ENCODE measurements at places on chromosomes 4 and X. TPM values are rescaled to one million over a fixed set of nuclear protein-coding genes. Genes with fewer than 3 reads are reported as not detected.

DNA sequence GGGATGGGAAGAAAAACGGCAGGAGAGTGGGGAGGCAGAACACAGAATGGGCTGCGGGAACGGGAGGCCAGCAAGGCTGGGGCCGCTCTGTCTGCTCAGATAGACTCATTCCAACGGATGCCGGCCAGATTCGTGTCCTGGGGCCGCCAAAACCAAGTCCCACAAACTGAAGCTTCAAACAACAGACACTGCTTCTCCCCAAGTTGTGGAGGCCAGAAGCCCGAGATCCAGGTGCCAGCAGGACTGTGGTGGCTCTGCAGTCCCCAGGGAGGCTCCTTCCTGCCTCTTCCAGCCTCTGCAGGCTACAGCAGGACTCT lies 100.6 kb downstream of the ADRA2C start:
- H3K36me3 ChIP-seq, result no peaks in the 10 kb centered on the region
- peaks cover 9% of the 10 kb centered on the region for H3K27me3 ChIP-seq
- no peak overlapping the region for H3K4me3 ChIP-seq
- DNase-seq, result no peak

GRCh38 chr4:53529025-53529424 lies 62.3 kb downstream of the LNX1 start:
- H3K36me3 ChIP-seq, result no peaks in the 10 kb centered on the region
- H3K27me3 ChIP-seq, result no peaks in the 10 kb centered on the region
- no peak for DNase-seq
- H3K27ac ChIP-seq, result no peak overlapping the region
- no peaks in the 10 kb centered on the region for H3K4me1 ChIP-seq
- H3K4me3 ChIP-seq, result no peak overlapping the region

Gene GPM6B
- total RNA-seq, result 2.7 TPM

- no peak overlapping the region for H3K4me3 ChIP-seq
- H3K36me3 ChIP-seq, result no peaks in the 10 kb centered on the region
- H3K4me1 ChIP-seq, result no peaks in the 10 kb centered on the region
- no peak overlapping the region for H3K27ac ChIP-seq
- no peaks in the 10 kb centered on the region for H3K27me3 ChIP-seq
- no peak for DNase-seq
These were observed 116.1 kb upstream of the ZNF827 start for GRCh38 chr4:146054676-146055075.

DNA sequence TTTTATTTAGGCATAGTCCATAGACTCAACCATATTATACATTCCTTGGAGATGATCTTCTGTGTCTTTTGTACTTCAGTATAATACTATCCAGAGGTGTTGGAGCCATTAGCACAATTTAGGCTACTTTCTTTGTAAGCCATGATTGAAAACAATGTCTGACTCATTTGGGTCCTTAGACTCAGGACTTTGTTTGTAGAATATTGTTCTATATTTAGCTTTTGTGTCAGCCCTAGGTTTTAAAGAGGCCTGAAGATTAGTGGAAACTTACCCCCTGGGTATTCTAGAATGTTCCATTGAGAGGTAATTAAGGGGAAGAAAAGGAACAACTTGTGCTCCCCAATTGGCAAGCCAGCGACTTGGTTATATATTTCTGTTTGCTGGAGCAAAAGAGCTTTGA lies 145.2 kb upstream of the SCML1 start:
- no peak for DNase-seq
- no peaks in the 10 kb centered on the region for H3K36me3 ChIP-seq
- no peak overlapping the region for H3K4me3 ChIP-seq
- H3K27ac ChIP-seq, result no peak overlapping the region

- H3K36me3 ChIP-seq, result no peaks in the 10 kb centered on the region
- H3K4me1 ChIP-seq, result no peaks in the 10 kb centered on the region
- H3K4me3 ChIP-seq, result no peak overlapping the region
- no peaks in the 10 kb centered on the region for H3K27me3 ChIP-seq
- H3K27ac ChIP-seq, result no peak overlapping the region
These were observed 224.6 kb downstream of the IL15 start for GRCh38 chr4:141860974-141861373.

Gene MAML3
- 9.3 TPM for total RNA-seq

DNA sequence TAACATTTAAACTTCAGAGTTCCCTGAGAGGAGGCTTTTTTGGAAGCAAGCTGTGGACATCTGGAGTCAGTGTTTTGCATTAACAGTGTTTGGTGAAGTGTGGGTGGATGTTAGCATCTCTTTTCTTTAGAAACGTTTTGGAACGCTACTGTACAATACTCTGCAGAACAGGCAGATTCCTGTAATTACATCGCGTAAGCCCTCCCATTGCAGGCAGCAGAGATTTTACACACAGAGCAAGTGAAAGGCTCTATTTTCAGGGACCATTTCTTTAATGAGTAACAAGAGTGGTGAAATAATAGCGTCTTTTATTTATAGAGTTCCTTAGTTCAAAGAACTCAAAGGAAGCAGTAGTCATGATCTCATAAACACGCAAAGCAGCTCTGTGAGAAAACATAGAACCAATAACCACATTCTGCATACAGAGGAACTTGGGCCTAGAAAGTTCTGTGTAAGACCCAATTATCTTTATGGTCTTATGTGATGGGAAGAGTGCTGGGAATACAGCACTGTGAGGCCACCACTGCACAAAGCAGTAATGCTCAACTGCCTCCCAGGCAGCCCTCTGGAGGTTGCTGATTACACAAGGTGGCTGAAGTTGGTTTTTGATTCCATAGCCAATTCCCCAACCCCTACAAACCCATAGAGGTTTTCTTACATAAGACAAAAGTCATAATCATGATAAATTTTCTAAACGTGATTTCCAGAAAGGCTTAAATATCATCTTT lies 298.7 kb upstream of the EPHA5 start:
- H3K4me3 ChIP-seq, result no peak overlapping the region
- H3K27ac ChIP-seq, result no peak overlapping the region
- H3K27me3 ChIP-seq, result no peaks in the 10 kb centered on the region

Gene PPP4R3C
- total RNA-seq, result not detected

GRCh38 chrX:145002771-145003170 lies 244.5 kb upstream of the SPANXN1 start:
- no peaks in the 10 kb centered on the region for H3K36me3 ChIP-seq
- no peaks in the 10 kb centered on the region for H3K27me3 ChIP-seq
- no peak for DNase-seq
- no peak overlapping the region for H3K4me3 ChIP-seq
- no peaks in the 10 kb centered on the region for H3K4me1 ChIP-seq
- H3K27ac ChIP-seq, result no peak overlapping the region

Gene FGF16
- not detected for total RNA-seq

DNA sequence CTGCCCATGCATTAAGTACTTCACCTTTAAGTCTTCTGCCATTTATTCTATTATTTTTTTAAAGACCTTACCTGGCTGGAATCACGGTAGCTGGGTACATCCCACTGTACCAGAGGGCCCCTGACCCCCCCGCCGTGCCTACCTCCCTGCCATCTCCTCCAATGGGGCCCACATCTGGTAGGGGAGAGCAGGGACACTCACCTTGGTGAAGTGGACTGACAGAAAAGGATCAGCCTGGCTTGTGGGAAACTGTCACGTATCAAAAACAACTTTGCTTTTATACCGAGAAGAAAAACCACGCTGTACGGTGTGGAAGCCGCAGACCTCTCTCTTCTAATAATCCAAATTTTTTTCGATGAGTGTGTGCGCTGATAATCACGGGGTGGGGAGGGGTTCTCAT lies at the start of gene FOXP3:
Gene FOXP3, minus strand, starts transcription at position 251 of the 400 bp plus-strand sequence. CDS start 6,205 bp downstream, outside the sequence.
- H3K36me3 ChIP-seq, result no peaks in the 10 kb centered on the region
- H3K27me3 ChIP-seq, result no peaks in the 10 kb centered on the region
- no peaks in the 10 kb centered on the region for H3K4me1 ChIP-seq
- no peak within 1 kb of the TSS for H3K27ac ChIP-seq

DNA sequence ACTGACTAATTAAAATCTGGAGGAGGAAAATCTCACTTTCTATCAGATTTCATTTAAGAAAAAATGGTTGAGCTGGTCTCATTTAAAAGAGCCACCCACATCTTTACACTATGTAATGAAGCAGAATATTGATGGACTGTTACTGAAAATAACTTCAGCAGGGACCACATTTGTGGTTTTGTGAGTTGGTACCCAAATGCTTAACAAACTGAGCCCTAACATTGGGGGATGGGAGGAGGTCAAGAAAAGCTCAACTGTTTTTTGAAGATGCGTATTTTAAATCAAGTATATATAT lies 30.1 kb downstream of the HOPX start:
- no peaks in the 10 kb centered on the region for H3K36me3 ChIP-seq
- peaks cover 5% of the 10 kb centered on the region for H3K4me1 ChIP-seq
- H3K4me3 ChIP-seq, result no peak overlapping the region
- H3K27ac ChIP-seq, result no peak overlapping the region

DNA sequence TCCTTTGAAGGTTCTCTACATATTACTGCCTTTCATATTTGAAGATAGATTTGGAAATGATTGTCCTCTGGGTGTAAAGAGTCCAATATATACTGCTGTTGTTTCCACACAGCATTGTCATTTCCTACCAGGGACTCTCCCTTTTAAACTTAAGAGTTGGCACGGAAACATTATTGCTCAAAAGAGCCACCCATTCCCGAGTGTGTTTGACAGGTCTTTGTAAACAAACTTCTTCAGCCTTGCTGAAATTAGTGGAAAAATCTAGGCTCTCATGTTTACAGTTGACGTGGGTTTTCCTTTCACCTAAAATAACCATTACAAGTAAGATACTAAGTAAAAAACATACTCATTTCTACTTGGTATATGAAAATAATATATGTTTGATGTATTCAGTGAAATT lies 111.4 kb upstream of the LIMCH1 start:
- no peak overlapping the region for H3K4me3 ChIP-seq
- H3K4me1 ChIP-seq, result no peaks in the 10 kb centered on the region
- DNase-seq, result no peak
- no peaks in the 10 kb centered on the region for H3K36me3 ChIP-seq
- no peaks in the 10 kb centered on the region for H3K27me3 ChIP-seq

DNA sequence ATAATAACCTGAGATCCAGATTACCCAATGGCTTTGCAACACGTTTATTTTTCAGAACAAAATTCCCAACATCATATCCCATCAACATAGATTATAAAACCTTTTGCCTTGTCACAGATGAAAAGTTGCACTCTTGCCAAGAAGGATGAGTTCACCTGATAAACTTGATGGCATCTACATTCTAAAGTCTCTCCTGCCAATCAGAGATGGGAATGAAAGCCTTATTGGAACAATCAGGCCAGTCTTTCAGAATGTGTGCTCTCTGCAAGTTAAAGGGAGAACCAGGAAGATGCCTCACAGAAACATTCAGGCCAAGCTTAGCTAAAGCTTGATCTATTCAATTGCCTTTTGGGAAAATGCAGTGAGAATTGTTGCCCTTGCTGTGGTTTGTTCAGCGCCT lies 1.3 kb downstream of the LPAR4 start:
- H3K27me3 ChIP-seq, result no peaks in the 10 kb centered on the region
- H3K27ac ChIP-seq, result no peak overlapping the region
- no peak overlapping the region for H3K4me3 ChIP-seq
- no peaks in the 10 kb centered on the region for H3K4me1 ChIP-seq
- no peak for DNase-seq

DNA sequence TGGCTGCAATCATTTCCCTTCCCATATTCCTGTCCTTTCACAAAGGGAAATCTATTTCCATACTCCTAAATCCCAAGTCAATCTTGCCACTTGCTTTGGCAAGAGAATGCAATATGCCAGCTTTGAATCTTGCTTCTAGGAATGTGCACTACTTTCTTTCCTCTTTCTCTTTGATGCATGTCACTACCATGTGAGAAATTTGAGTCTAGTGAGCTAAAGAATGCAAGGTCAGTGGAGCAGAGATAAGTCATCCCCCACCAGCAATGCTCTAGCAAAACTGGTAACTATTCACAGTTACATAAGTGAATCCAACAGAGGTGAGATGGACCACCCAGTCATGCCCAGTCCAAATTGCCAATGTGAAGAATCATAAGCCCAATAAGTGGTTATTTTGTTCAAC lies 910.4 kb downstream of the RAB28 start:
- no peak overlapping the region for H3K27ac ChIP-seq
- DNase-seq, result no peak
- no peaks in the 10 kb centered on the region for H3K27me3 ChIP-seq

- no peaks in the 10 kb centered on the region for H3K4me1 ChIP-seq
- H3K27me3 ChIP-seq, result no peaks in the 10 kb centered on the region
- no peak overlapping the region for H3K4me3 ChIP-seq
- no peaks in the 10 kb centered on the region for H3K36me3 ChIP-seq
- peak; percentile 88 for DNase-seq
These were observed 144.9 kb downstream of the FHIP1A start for GRCh38 chr4:151553874-151554273.

- no peaks in the 10 kb centered on the region for H3K27me3 ChIP-seq
- DNase-seq, result no peak
- H3K36me3 ChIP-seq, result no peaks in the 10 kb centered on the region
- H3K4me3 ChIP-seq, result no peak overlapping the region
- no peak overlapping the region for H3K27ac ChIP-seq
- H3K4me1 ChIP-seq, result no peaks in the 10 kb centered on the region
These were observed 96.0 kb downstream of the RASGEF1B start for GRCh38 chr4:81375745-81376144.

GRCh38 chr4:128725405-128726055 lies 84.0 kb upstream of the JADE1 start:
- no peak overlapping the region for H3K27ac ChIP-seq
- no peaks in the 10 kb centered on the region for H3K27me3 ChIP-seq
- no peak for DNase-seq
- H3K4me1 ChIP-seq, result no peaks in the 10 kb centered on the region
- no peaks in the 10 kb centered on the region for H3K36me3 ChIP-seq
- no peak overlapping the region for H3K4me3 ChIP-seq

DNA sequence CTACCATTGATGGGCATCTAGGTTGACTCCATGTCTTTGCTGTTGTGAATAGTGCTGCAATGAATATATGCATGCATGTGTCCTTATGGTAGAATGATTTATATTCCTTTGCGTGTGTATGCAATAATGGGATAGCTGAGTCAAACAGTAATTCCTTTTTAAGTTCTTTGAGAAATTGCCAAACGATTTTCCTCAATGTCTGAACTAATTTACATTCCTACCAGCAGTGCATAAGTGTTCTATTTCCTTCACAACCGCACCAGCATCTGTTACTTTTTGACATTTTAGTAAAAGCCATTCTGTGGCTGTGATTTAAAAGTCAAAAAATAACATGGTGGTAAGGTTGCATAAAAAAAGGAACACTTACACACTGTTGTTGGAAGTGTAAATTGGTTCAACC lies 103.1 kb upstream of the FAM47B start:
- H3K4me1 ChIP-seq, result no peaks in the 10 kb centered on the region
- H3K27ac ChIP-seq, result no peak overlapping the region
- DNase-seq, result no peak
- H3K36me3 ChIP-seq, result no peaks in the 10 kb centered on the region
- no peaks in the 10 kb centered on the region for H3K27me3 ChIP-seq
- no peak overlapping the region for H3K4me3 ChIP-seq

Gene BDH2
- 14.0 TPM for total RNA-seq

GRCh38 chr4:8369426-8370105 lies 71.0 kb downstream of the ACOX3 start:
- H3K36me3 ChIP-seq, result no peaks in the 10 kb centered on the region
- DNase-seq, result no peak
- no peak overlapping the region for H3K27ac ChIP-seq
- no peak overlapping the region for H3K4me3 ChIP-seq
- no peaks in the 10 kb centered on the region for H3K27me3 ChIP-seq
- H3K4me1 ChIP-seq, result no peaks in the 10 kb centered on the region

DNA sequence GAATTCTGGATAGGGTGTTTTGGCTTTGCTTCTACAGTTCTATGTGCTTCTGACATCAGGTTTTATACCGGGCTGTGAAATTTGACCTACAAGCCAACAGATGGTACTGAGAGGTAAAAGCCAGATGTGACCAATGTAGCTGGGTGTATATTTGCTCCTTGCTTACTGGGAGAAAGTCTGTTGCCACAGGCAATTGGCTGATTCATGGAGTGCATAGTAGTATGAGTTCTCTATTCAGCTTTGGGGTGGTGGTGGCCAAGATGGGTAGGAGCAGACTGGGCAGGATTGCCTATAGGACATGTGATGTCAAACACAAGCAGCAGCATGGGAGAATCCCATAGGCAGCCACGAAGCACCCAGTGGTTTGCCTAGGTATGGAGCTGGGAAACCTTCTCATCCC lies 1827.0 kb downstream of the C4orf33 start:
- no peaks in the 10 kb centered on the region for H3K27me3 ChIP-seq
- H3K4me1 ChIP-seq, result no peaks in the 10 kb centered on the region
- DNase-seq, result no peak
- H3K4me3 ChIP-seq, result no peak overlapping the region
